Heart left ventricle (tissue), 16 donors: ENCODE measurements at places on chromosomes 4 and X.
A peak's percentile ranks its signal among the peaks of the same experiment; 100 is the strongest.

DNA sequence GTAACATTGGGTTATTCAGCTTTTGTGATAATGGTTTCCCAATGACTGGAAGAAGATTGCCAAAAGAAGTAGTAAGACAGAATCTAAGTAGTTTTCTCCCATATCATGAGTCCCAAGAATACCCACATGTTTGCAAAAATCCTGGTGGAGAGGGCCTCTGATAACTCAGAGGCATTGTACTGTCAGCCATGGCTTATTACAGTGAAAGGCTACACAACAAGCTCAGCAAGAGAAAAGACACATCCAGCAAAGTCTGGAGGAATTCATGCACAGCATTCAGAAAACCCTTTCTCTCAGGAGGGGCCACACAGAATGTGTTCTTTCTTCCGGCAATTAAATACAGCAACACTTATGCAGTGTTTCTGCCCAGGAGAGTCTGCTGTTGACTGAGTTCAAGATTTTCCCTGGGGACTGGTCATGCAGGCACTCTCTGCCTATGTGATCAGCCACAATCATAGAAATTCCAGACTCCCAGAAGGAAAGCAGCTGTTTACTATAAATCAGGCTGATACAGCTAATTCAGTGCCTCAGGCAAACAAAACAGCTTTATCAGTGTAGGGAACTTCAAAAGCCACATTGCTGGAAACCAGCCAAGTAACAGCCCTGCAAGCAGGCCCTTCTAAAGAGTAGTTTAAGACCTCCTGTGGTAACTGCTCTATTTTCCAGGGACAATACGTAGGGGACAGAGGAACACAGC is 937.1 kb downstream of the CCSER1 start:
- DNase-seq, result no peak

GRCh38 chr4:20544645-20545044 is 155.6 kb upstream of the PACRGL start:
- no peak for DNase-seq

DNA sequence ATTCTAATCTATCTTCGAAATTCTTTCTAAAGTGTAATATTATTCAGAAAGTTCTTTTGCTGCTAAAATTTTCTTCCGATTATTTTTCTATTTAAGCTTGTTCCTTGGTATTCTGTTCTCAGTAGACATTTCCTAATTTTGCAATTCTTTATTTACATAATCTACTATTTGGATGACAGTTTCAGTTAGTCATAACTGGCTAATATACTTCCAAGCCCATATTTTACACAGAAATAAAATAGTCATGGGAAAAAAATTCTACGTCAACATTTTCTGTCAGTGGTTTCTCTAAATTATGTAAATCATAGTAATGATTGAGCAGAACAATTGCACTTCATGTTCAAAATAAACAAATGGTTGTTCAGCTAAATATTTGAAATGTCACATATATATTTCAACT is 178.0 kb upstream of the ANKRD50 start:
- no peak for DNase-seq

- DNase-seq, result peak; percentile 49
These were observed 3.7 kb downstream of the ZFP92 start for GRCh38 chrX:153414856-153415510.

GRCh38 chr4:139872274-139872673 is 206.7 kb downstream of the MGST2 start:
- DNase-seq, result no peak

DNA sequence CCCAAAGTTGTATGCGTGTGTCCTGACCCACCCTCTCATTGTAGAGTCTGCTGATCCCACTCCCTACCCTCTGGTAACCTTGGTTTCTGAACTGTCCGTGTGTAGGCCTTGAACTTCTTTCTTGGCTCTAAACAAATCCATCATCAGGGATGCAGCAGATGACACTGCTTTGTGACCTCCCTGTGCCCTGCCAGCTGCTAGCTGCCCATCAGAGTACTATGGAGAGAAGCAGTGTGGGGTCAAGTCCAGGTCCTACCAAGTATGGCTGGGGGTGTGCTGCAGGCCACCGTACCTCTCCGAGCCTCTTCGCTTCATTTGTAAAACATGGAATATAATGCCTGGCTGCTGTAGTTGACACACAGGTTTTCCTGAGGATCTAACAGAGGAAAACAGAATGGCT is 183.5 kb upstream of the RBPJ start:
- DNase-seq, result no peak

GRCh38 chr4:14646831-14647230 is 355.4 kb upstream of the CPEB2 start:
- no peak for DNase-seq

DNA sequence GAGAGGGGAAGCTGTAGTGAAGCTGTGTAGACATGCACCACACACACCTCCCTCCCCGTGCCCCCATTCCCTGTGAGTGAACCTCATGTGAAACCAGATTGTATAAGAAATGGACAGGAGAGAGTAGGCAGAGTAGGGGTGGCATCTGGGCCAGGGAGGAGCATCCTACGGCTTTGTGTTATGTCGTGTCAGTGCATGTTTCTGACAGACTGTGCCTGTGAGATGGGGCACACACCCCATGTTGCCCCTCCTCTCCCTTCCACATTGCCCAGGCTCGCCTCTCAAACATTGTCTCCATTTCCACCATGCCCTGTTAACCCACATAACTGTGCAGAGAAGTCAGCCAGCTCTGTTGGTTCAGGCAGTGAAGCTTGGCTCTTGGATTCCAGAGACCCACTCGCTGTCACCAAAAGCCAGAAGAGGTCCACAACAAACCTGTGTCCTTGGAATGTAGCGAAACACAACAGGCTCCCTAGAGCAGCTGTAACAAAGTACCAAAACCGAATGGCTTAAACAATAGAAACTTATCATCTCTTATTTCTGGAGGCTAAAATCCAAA is 56.1 kb downstream of the SLC9A6 start:
- no peak for DNase-seq

GRCh38 chr4:23234018-23234417 is 541.3 kb downstream of the GBA3 start:
- no peak for DNase-seq

DNA sequence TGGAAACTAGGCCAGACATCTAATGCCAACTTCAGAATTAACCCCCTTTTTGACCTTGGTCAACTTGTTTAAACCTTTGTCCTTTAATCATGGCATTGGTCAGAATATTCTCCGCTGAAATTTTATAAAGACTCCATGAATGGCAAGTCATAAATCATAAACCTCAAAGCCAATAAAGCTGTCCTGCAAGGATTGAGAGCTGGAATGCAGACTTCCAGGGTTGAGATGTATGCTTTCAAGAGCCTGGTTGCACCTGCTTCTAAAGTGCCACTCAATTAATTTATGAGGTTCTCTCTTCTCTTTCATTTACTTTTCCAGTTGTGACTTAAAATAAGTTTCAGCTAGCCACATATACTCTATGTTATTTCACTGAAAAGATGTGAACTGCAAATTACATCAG is 136.2 kb upstream of the HCCS start:
- no peak for DNase-seq

- DNase-seq, result no peak
These were observed 23.3 kb upstream of the CBLL2 start for GRCh38 chrX:22249371-22249770.

GRCh38 chr4:37864786-37865185 is 26.1 kb upstream of the TBC1D1 start:
- no peak for DNase-seq

- no peak for DNase-seq
These were observed 54.4 kb downstream of the KLHL4 start for GRCh38 chrX:87571964-87572363.
